Suppressor macrophage (primary cell): ENCODE measurements at places on chromosomes 11 and 22.
A peak's percentile ranks its signal among the peaks of the same experiment; 100 is the strongest.

DNA sequence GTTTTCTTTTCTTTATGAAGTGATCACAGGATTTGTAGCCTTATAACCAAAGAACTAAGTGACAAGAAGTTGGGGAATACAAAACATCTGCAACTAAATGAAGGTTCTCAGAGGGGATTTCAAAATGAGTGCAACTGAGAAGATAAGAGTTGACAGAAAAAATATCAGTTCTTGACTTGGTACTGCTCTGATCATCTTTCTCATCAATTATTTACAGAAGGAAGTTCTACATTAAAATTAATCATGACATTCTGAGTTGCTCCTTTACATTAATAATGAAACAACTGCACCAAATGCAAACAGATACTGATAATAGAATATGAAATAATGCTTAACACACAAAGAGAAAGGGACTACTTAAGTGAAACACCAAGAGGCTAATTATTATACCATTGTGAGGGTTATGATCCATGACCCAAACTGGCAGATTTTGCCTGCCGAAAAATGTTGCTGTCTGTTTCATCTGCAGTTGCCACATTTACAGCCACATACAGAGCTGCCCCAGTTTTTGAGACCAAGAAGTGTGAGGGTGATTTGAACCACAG lies 561.9 kb upstream of the ANO5 start:
- DNase-seq, result no peak

- DNase-seq, result peak; percentile 82
Measured at GRCh38 chr22:31561238-31561887, 65.0 kb downstream of the SFI1 start.

DNA sequence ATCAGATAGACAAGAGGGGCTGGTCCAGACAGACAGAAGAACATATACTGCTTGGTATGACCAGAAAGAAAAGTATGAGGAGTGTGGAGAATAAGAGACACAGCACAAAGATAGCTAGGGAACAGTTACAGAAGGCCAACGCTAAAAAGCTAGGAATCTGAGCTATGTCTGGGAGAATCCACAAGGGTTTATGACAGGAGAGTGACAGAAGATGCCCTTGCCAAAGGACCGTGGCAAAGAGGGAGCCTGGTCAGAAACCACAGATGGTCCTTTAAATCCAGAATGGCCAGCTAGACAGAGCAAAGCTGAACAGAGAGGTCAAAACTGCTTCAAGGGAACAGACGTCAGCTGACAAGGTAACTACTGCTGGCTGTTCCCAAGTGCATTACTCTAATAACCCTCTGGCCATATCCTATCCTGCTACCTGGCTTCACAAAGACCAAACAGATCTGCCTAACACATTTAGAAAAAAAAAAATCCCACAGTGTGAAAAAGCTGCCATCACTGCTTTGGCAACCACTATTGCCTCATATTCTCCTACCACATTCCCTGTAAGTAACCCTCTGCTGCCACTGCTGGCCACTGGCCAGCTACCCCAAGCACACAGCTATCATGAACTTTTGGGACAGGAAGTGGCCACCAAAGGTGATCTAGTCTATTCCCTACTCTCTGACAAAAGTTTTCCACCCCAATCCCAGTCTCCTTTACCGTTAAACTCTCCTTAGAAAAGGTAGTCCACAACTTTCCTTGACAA lies 7.3 kb downstream of the SERGEF start:
- DNase-seq, result peak; percentile 29

GRCh38 chr22:47553436-47553835 lies 791.0 kb downstream of the TBC1D22A start:
- DNase-seq, result no peak

DNA sequence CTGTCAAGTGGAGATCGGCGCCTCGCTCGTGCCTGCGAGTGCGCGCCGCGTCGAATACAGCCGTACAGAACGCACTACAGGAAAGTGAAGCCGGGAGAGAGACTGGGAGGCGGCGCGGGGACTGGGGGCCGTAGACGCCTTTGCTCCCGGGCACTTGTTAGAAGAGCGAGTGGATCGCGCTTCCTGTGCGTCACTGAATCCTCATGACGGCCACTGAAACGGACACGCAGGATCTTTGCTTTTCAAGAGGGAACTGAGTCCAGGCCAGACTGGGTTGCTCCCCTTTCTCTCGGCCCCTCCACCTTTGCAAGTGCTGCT lies 314 bp downstream of the RIC8A start:
- DNase-seq, result peak; percentile 77

DNA sequence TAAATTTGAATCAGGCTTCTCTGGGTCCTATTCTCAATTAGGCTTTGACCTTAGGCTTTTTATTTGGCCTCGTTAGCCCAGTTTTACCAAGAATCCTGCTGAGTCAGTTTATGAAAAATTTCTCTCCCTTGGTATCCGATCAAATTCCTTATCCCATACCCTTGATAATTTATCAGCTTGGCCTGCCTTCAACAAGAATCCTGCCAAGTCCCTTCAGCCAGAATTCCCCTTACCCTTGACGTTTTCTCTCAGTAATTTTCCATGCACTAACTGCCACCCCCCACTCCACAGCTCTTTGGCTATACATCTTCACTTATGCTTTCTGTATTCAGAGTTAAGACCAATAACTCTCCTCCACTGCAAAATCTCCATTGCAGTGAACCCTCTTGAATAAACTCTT lies 811.0 kb upstream of the CCDC90B start:
- no peak for DNase-seq

GRCh38 chr11:62124186-62125113 lies 639 bp downstream of the INCENP start:
- peak; percentile 48 for DNase-seq

GRCh38 chr11:103812680-103813079 lies 223.8 kb upstream of the DDI1 start:
- no peak for DNase-seq

DNA sequence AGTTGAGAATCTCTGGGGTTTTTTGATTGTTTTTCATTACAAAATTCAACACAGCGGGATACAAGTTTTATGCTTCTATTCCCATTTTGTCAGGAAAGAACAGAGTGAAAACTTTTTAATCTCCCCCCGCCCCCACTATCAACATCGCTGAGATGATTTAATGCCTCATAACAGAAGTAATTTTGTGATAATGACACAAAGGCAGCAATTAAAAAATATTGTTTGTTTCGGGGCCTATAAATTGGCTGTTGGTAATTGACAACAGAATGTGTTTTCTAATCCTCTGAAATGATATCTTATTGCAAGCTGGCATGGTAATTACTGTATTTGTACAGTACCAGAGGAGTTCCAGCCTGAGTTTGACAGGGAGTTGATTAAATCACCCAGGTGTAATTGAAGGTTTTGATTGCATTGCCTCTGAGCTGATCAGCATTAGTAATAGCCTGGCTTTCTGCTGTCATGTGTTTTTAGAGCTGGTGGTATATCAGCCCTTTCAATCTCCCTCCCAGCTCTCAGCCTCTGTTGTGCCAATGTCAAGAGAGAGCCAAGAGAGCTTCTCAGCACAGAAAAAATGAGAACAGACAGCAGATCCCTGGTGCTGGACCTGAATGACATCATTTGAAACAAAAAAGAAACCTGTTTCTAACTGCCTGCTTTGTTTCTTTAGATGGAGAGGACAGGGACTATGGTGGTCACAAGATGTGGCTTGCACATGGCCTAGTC lies 265.1 kb downstream of the FAM76B start:
- DNase-seq, result no peak

DNA sequence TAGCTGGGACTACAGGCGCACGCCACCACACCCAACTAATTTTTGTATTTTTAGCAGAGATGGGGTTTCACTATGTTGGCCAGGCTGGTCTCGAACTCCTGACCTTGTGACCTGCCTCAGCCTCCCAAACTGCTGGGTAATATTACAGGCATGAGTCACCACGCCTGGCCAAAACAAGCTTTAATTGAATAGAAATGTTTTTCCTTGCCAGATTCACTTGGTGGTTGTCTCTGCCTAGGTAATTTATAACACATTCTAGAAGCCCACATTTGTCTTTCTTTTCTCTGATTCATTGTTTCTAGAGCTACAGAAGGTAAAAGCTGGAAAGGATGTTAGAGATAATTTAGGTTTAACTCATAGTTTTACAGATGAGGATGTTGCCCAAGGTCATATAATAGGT lies 41.3 kb downstream of the CECR2 start:
- no peak for DNase-seq

DNA sequence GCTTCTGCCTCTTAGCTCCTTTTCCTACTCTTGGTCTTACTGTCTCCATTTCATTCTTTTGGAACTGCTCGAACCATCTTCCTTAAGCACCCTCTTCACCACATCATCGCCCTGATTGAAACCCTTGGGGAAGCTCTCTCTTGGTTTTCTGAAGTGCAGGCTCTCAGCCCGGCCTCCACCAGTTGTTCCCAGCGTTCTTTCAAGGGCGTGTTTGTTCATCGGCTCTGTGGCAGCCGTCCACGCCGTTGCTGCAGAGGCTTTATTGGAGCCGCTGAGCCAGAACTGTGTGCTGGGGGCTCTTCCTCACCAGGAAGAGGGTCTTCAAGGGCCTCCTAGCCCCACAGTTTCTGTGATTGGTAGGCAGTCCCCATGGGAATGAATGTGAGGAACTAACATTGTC lies 214.1 kb downstream of the TBC1D22A start:
- DNase-seq, result no peak

- DNase-seq, result peak; percentile 30
Measured at GRCh38 chr11:31798554-31799434, 12.3 kb downstream of the PAX6 start.

- DNase-seq, result no peak
Measured at GRCh38 chr11:127506647-127507046, 506.1 kb upstream of the KIRREL3 start.

DNA sequence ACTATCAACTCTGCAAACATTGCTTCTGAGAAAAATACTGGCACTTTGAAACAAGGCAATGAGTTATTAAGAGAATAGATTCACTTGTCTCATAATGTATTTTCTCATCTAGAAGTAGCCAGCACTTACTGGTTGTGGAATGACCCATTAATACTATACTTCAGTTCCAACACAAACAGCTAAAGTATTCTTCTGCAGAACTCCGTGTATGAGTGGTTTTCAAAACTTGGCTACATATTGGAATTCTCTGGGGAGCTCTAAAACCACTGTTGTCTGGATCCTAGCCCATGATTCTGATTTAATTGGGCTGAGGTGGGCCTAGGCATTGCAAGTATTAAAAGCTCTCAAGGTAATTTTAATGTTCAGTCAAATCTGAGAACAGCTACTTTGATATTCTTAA lies 1416.4 kb upstream of the RAG2 start:
- DNase-seq, result no peak

DNA sequence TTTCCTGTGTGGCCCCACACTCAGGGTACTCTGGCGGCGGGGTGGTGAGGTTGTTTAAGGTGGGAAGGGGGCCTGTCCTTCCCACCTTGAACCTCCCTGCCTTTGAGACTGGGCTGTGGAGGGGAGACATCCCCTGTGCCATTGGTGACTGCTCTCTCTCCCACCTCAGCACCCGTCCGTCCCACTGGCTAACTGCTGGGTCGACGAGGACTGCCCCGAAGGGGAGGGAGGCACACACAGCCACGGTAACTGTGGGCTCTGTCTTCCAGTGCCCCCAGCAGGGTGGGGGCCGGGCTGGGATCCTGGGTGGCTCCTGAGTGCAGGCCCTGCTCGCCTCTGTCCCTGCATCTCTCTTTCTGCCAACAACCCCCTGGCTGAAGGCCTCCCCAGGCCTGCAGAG lies 7.5 kb downstream of the P2RX6 start:
- DNase-seq, result no peak

DNA sequence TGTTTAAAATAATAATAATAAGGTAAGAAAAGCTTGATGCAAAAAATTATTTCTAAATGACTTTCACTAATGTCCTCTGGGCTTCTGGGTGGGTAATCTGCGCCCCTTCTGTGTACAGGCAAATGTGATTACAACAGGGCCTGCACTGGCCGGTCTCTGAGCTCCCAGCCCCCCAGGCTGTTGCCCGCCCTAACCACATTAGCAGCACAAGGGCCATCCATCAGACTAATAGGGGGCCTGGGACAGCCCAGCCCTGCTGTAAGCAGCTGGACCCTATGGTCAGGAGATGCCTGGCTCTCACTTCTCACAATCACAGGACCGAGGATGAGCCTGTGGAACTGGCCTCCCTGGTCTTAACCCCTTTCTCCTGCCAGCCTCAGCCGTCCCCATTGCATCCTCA lies 388.4 kb downstream of the BUD13 start:
- DNase-seq, result no peak

DNA sequence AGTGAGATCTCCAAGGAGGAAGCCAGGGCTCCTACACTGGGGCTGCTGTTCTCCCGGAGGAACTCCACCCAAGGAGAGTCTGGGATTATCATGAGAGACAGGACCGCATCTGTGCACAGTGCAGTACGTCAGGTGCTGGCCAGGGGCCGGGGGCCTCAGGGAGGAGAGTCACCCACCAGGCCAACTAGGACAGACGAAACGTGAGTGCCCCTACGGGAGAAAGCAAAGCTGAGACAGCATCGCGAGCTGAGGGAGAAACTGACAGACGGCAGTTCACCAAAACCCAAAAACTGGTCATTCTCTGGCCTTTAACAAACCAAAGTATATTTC lies 273.4 kb downstream of the BRD1 start:
- DNase-seq, result no peak

- DNase-seq, result no peak
Measured at GRCh38 chr11:70432065-70432464, 33.7 kb downstream of the CTTN start.

DNA sequence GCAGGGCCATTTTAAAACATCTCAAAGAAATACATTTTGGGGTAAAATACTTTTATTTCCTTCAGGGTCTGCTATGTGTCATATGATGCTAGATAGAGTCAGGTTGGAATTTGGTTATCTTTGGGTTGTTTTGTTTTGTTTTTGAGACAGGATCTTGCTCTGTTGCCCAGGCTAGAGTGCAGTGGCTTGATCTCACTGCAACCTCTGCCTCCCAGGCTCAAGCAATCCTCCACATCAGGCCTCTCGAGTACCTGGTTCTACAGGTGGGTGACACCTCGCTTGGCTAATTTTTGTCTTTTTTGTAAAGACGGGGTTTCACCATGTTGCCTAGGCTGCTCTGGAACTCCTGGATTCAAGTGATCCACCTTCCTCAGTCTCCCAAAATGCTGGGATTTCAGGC lies 17.3 kb downstream of the DENND5A start:
- no peak for DNase-seq

DNA sequence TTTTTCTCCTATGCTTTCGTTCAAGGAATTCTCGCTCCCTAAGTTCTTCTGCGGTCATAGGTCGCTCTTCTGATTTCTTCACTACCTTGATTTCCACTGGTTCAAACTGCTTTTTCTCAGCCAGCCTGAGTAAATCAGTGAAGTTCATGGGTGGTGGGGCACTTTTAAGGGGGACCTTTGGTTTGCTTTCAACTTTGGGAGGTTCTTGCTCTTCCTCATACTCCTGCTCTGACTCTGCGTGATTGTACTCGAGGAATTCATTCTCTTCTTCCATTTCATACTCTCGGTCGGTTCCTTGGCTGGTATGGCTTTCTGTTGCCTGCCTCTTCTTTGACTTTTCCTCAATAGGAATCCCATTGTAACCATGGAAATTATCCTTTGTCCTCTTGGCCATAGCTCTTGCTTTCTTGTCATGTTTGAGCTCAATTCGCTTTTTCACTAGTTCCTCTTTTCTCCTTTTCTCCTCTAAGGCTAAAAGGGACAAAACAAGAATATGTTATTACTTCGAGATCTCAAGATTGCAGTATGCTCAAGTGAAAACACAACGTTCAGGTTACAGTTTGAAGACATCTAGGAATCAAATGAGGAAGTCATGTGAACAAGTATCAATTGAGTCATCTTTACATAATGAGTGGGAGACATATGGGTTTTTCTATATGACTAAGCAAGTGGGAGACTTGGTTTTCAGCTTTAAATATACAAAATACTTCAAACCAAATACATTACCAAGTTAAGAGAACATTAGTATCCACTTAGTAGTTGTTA lies 16.2 kb downstream of the MISFA start:
- DNase-seq, result peak; percentile 38
